ENCODE measurements at places on chromosomes 6 and 20. TPM values are rescaled to one million over a fixed set of nuclear protein-coding genes. Genes with fewer than 3 reads are reported as not detected.

The TRIM40 gene
- 3.5 TPM for total RNA-seq

- DNase-seq, result no peak
These were observed 98.3 kb downstream of the AIG1 start for GRCh38 chr6:143159001-143159400.

GRCh38 chr20:9185511-9185910 is 116.6 kb downstream of the PLCB4 start:
- no peak for DNase-seq

The SRC gene
- 6.2 TPM for total RNA-seq

DNA sequence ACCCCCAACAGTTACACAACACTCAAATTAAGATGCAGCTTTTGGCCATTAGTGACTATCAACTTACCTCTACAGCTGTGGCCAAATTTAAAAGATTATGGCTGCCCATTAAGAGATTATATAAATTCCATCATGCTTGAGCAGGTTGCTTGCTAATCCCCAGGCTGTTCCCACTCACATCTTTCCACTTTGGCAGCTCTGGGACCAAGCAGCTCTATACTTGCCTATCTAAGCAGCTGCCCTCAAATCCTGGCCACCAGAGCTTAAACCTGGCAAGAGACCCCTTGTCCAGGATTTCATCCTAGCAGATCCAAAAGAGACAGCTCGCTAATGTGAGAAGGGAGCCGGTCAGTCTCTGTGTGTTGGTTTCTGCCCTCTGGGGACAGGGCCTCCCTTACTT is 127.9 kb downstream of the SLC23A2 start:
- DNase-seq, result no peak

DNA sequence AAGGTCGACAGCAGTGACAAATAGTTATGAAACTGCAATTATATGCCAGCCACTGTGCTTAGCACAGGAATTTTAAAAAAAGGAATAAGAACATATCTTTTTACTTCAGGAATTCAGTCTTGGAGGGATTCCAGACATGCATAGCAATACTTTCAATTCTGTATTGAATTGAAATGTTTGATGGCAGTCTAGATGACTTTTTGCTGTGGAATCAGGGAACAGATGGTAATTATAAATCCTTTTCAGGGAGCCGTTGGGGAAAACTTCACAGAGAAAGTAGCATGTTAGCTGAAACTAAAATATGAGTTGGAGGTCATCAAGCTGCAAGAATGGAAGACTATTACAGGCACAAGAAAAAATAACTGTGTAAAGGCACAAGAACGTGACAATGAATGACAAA is 74.8 kb downstream of the IMPG1 start:
- no peak for DNase-seq

DNA sequence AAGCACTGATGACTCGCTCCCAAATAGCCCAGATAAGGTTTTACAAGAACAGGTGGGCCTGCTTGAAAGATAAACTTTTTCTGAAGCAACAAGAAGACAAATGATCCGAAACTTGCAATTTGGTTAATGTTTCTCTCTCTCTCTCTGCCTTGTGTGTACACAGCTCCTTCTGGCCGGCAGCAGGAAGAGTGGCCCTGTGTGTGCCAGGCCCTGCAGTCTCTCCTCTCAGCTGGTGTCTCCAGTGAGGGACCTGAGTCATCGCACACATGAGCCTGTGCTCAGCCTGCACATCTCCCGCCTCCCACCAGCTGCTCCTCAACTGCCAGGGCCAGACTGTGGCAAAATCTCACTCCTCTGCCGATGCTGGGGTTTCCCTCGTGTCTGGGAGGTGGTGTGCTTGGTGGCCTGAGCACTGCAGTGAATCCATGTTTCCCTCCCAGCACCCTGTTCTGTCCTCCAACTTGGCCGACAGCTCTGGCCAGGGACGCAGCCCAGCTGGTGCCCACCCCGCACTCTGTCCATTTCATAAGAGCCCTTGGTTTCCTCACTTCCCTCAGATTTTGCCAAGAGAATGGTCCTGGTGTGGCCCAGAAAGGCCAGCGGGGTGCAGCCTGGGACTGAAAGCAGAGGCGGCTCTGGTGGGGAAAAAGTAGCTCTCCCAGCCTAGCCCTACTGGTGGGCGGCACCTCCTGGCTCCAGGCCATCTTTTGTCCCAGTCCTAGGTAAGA is 49.4 kb downstream of the ERMARD start:
- no peak for DNase-seq

GRCh38 chr20:22821081-22821727 is 213.9 kb upstream of the SSTR4 start:
- DNase-seq, result no peak

DNA sequence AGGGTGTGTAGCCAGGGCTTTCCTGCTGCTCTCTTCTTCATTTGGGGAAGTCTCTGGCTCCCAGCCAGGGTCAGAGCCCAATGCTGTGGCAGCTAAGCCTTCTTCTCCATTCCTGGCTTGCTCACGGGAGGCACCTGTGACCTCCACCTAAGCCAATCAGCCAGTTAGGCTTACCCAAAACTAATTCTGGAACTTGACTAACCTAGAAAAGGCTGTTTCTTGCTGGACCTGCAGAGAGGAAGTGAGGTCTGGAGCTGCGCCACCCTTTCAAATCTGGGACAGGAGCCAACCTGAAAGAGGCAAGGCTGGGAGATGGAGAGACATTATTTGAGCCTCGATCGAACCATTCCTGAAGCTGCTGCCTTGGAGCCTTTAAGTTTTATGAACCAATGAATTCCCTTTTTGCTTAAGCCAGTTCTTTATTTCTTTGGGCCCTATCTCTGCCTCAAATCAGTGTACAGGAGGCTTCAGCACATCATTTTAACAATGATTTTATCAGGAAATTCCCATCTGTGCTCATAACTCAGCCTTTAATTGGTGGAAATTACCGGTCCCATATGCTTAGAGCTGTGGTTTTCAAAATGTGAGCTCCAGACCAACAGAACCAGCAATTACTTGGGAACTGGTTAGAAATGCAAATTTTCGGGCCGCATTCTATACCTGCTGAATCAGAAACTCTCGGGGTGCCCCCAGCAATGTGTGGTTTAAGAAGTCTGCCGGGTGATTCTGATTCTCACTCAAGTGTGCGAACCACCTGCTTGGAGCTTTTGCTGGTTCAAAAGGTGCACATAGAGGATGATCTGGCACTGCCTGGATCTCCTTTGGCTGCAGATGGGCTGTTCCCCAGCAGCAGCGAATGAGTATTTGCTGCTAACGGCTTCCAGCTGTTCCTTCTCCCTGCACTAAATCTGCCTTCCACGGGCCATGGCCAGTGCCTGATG is 97.4 kb upstream of the RNF24 start:
- no peak for DNase-seq

Data from T-helper 17 cell (primary cell).